ENCODE measurements at places on chromosomes 11 and 22.

DNA sequence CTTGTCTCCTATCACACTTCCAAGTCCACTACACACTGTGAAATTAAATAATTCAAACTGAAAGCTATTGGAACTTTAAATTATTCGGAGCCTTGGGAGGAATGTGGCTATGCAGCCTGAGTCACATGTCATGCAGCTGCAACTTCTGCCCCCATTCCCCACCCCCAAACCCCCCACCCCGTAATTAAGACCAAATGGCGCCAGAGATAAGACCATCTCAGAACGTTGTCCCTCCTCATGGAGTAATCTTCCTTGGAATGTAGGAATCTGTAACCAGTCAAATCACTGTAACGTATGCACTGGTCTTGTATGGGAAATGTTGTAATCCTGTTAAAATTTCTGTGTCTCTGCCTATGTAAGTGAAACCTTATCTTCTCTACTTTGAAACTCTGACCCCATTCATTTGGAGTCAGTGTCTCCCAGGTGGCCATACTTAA lies 37.0 kb downstream of the GAB2 start:
- no peak for DNase-seq

- DNase-seq: no peak
Observed at GRCh38 chr11:78313898-78314297, 103.7 kb downstream of the GAB2 start.

DNA sequence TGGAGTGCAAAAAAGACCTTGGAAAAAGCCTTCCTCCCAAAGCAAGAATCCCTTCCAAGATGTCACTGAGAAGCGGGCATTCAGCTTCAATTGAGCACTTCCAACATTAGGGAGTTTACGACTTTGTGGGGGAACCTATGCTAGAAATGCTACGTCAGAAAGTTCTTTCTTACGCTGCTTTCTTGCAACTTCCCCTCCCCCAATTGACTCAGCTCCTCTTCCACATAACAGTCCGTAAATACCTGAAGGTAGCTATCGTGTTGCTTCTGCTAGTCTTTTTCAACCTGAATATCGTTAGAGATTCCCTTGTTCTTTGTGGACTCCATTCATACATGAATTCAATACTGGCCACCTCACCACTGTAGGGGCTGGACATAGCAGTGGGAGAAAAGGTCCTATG lies 47.0 kb downstream of the VSIG10L2 start:
- DNase-seq: no peak

GRCh38 chr11:28963187-28963586 lies 855.0 kb downstream of the METTL15 start:
- no peak for DNase-seq

- DNase-seq: no peak
Observed at GRCh38 chr11:78230161-78230877, 41.6 kb downstream of the USP35 start.

GRCh38 chr11:71268706-71269321 lies 16.4 kb upstream of the SHANK2 start:
- DNase-seq: no peak

- no peak for DNase-seq
Observed at GRCh38 chr11:17188675-17189074, 19.1 kb downstream of the PIK3C2A start.

GRCh38 chr22:37926771-37927636 lies 20.9 kb downstream of the MICALL1 start:
- no peak for DNase-seq

- DNase-seq: no peak
Observed at GRCh38 chr22:23522623-23523251, 57.4 kb downstream of the IGLL1 start.

All from stimulated activated CD8-positive, alpha-beta memory T cell treated with anti-CD3 and anti-CD28 coated beads, Interleukin-7, amount 100 ng/mL, for 1 hour (primary cell).